Fibroblast of lung (primary cell): ENCODE measurements at places on chromosomes 7 and 10. TPM values are rescaled to one million over a fixed set of nuclear protein-coding genes. Genes with fewer than 3 reads are reported as not detected.

UBE2D4 gene
- polyA plus RNA-seq = 20.2 and 21.3 TPM in 2 replicates

DNA sequence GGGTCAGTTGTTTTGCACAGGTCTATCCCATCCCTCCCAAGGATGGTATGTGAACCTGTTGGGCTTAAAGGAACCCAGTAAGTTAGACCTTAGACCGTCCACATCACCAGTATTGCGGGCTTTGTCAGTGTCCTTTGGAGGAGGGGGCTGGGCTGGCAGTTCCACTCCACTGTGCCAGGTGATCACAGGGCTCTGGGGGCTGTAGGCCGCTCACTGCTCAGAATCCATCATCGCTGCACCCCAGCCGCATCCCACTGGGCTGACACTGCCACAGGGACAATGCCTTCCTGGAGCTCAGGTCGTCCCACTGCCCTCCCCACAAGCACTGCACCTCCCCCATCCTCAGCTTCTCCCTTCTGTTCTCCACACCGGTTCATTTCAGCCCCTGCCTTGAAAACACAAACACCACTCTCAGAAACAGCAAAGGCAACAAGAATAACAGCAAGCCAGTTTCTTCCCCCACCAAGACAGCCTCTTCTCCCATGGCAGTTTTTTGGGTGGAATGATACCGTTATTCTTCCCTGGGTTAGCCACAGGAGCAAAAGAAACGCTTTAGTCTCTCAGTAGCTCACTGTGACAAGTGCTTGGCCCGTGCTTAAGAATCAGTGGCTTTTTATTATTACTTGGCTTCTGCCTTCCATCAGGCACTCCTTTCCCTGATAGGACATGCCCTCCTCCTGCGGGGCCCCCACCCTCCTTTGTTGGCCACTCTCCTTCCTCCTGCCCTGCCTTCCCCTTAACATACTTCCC, 111.2 kb downstream of the GRK5 start:
- DNase-seq = no peak

TAF3 gene
- polyA plus RNA-seq = 4.0 and 5.0 TPM in 2 replicates

TFAM gene
- 14.9 and 20.1 TPM in 2 replicates for polyA plus RNA-seq

GRCh38 chr10:36602374-36602773, 523.0 kb upstream of the ANKRD30A start:
- peak; percentile 78 for DNase-seq
